ENCODE measurements at places on chromosomes 2 and 18. TPM values are rescaled to one million over a fixed set of nuclear protein-coding genes. Genes with fewer than 3 reads are reported as not detected.

Gene CNTNAP5
- not detected for total RNA-seq

Gene SFTPB
- total RNA-seq, result not detected

GRCh38 chr2:218618102-218618860 is 10.6 kb downstream of the PLCD4 start:
- H3K4me3 ChIP-seq, result no peak overlapping the region
- no peaks in the 10 kb centered on the region for H3K27me3 ChIP-seq
- H3K36me3 ChIP-seq, result no peaks in the 10 kb centered on the region

- no peak overlapping the region for H3K27ac ChIP-seq
- H3K4me3 ChIP-seq, result no peak overlapping the region
- H3K36me3 ChIP-seq, result no peaks in the 10 kb centered on the region
- peaks cover 14% of the 10 kb centered on the region for H3K27me3 ChIP-seq
- DNase-seq, result no peak
Observed at GRCh38 chr2:109727929-109728447, 66.1 kb upstream of the RGPD5 start.

- peak; percentile 55 for DNase-seq
- no peaks in the 10 kb centered on the region for H3K27me3 ChIP-seq
- H3K4me1 ChIP-seq, result peaks cover 54% of the 10 kb centered on the region
- peak overlapping the region; percentile 94 for H3K27ac ChIP-seq
Observed at GRCh38 chr2:201130524-201131186, 14.7 kb downstream of the CFLAR start.
